ENCODE measurements at places on chromosomes 5 and 9.

DNA sequence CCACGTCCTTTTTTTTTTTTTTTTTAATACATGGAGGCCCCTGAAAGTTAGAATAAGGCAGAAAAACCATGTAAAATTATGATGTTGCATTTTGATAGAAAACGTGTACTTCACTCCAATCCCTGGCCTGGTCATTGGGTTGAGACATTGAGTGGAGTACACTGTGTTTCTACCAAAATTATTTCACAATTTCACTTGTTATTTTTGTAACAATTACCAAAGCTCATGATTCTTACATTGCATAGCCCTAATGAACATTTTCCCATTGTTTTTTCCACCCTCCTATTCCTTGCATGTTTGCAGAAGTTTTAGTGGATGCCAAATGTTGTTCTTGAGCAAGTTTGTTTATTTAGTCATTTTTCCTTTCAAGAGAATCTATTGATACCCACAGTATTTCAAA is 21.9 kb downstream of the MAMDC2 start:
- no peak for DNase-seq

GRCh38 chr9:101711330-101711941 is 27.0 kb downstream of the GRIN3A start:
- no peak for DNase-seq

GRCh38 chr5:67639976-67640375 is 443.4 kb upstream of the CD180 start:
- DNase-seq: no peak

GRCh38 chr5:37575541-37576489 is 196.7 kb downstream of the WDR70 start:
- no peak for DNase-seq

- no peak for DNase-seq
Observed at GRCh38 chr9:93698140-93698908, 121.9 kb downstream of the PHF2 start.

DNA sequence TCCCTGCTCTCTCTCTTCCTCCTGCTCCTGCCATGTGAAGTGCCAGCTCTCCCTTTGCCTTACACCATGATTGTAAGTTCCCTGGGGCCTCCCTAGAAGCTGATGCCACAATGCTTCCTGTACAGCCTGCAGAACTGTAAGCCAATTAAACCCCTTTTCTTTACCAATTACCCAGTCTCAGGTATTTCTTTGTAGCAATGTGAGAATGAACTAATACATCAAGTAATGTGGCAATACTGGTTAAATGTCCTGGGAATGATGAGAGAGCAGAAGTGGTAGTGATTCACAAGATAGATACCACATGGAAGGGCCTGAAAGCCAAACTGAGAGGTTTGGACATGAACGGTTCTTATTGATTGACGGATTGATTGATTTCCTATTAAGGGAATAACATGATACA is 62.6 kb upstream of the IL12B start:
- no peak for DNase-seq

GRCh38 chr9:127574072-127574993 is 37.7 kb upstream of the STXBP1 start:
- DNase-seq: peak; percentile 14

DNA sequence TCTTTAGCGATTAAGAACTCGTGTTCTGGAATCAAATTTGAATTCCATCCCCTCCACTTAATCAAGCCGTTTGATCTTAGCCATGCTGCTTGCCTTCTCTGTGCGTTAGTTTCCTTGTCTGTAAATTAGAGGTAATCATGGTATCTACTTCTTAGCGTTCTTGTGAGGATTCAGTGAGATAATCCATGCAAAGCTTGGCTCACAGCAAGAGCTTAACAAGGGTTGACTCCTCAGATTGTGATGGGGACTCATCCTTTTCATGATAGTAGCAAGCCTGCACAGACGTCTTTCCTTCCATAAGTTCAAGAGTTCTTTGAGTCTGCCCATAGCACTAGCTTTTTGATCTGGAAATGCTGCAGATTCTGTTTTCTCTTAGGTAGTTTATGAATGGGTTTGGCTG is 72.8 kb downstream of the TRIO start:
- no peak for DNase-seq

- no peak for DNase-seq
Observed at GRCh38 chr9:34513567-34514214, 9.1 kb downstream of the ENHO start.

DNA sequence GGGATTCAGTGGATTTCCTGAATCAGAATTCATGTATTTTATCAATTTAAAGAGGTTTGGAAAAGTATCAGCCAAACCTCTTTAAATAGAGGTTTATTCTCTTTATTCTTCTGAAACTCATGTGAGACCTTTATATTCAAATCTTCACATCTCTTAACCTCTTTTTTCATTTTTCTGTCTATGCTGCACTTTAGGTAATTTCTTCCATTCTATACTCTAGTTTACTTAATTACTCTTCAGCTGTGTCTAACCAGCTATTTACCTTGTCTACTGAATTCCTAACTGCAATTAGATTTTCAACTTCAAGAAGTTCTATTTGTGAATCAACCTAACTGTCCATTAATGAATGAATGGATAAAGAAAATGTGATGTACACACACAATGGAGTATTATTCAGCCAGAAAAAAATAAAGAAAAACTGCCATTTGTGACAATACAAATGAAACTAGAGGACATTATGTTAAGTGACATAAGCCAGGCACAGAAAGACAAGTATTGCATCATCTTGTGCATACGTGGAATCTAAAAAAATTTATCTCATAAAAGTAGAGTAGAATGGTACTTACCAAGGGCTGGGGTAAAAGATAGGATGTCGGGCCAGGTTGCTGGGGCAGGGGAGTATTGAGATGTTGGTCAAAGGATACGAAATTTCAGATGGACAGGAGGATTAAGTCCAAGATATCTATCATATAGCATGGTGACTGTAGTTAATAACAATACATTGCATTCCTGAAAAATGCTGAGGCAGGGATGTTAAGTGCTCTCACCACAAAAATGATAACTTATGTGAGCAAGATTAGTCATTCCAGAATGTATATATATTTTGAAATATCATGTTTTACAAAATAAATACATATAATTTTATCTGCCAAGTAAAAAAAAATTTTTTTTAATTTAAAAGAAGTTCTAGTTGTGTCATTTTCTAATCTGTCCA is 129.5 kb upstream of the LRRTM2 start:
- DNase-seq: no peak

DNA sequence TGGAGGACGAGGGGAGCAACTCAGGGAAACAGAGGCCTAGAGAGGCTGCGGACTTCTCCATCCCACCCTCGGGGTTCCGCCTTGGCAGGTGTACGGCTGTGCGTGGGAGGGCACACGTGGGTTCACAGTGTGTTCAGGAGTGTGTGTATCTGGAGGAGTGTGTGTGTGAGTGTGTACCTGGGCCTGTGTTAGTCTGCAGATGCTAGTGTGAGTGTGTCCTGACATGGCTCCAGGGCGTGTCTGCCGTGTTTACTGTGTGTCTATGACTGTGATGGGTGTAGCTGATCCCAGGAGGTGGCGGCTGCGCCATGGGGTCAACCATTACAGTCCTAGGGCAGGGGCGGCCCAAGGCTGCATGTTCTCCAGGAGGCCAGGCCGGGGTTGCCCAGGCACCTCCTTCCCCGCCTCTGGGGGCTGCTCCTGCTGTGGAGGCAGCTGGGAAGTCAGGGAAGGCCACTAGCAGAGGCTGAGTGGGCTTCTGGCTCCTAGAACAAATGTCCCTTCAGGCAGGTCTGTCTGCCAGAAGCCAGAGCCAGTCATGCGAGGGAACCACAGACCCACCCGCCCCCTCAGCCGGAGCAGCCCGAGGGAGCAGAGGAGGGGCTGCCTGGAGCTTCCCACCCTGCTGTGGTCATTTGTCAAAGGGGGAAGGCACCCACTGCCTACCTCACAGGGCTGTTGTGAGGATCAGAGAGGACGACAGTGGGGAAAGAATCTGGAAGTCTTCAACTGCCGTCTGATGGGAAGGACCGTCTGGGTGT is 21.4 kb downstream of the CRB2 start:
- no peak for DNase-seq

- no peak for DNase-seq
Observed at GRCh38 chr9:84819491-84819991, 150.0 kb downstream of the NTRK2 start.

GRCh38 chr5:116527582-116527981 is 47.0 kb downstream of the SEMA6A start:
- DNase-seq: no peak

DNA sequence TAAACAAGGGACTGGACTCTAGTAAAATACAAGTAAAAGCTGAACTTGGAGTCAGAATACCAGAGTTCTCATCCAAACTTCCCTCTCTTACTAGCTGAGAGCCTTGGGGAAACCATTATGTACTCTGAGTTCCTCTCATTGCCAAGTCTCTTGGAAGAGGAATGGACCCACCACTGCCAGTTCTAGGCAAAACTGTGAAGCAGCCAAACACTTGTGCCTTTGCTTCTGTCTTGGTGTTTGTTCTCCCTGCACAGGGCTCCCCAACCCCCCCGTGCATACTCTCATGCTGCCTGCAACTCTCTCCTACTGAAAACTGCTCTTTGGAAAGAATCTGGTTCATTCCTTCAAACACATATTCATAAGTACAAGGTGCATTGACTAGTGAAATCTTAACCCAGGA is 102.6 kb downstream of the PDZD2 start:
- no peak for DNase-seq

- DNase-seq: no peak
Observed at GRCh38 chr5:112289465-112289864, 129.6 kb downstream of the EPB41L4A start.

GRCh38 chr9:72581694-72582093 is 60.3 kb downstream of the TMC1 start:
- DNase-seq: no peak

GRCh38 chr5:131212471-131213021 is 41.8 kb downstream of the LYRM7 start:
- DNase-seq: no peak

- no peak for DNase-seq
Observed at GRCh38 chr5:80722916-80723315, 68.1 kb upstream of the DHFR start.

DNA sequence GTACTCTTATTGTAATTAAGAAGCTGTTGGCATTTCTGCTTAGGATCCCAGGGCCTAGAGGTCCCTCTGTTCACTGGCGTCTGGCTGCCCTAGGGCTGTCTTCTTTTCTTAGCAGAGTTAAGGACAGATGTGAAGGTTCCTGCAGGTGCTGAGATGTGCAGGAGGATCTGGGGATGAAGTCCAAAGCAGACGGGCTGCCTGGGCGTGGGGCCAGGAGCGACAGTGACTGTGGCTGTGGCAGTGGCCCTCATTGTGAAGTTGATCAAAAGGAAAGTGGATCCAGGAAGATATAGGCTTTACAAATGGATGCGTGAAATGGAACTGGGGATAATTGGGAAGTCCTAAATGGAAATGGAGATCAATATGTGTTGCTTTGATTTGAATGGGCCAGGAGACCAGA is 19.1 kb upstream of the SH3PXD2B start:
- DNase-seq: no peak

DNA sequence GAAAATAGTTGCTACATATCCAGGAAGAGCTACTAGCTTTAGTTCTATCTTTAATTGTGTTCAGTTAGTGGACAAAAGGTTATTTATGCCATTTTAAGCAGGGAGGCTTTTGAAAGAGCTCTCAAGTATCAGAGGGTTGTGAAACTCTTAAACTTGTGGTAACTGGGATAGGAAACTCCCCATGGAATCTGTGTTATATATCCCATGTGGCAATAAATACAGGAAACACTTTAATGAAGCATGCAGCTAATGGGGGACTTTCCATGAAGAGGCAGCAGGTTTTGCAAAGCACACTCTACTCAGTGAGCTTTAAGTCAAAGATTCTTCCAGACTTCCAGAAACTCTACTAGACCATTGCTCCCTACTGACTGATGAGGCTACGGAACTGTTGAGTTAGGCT is 805.0 kb upstream of the C9orf72 start:
- no peak for DNase-seq

- no peak for DNase-seq
Observed at GRCh38 chr5:144983101-144983500, 812.4 kb downstream of the KCTD16 start.

- DNase-seq: no peak
Observed at GRCh38 chr5:124844371-124844920, 98.0 kb upstream of the ZNF608 start.

DNA sequence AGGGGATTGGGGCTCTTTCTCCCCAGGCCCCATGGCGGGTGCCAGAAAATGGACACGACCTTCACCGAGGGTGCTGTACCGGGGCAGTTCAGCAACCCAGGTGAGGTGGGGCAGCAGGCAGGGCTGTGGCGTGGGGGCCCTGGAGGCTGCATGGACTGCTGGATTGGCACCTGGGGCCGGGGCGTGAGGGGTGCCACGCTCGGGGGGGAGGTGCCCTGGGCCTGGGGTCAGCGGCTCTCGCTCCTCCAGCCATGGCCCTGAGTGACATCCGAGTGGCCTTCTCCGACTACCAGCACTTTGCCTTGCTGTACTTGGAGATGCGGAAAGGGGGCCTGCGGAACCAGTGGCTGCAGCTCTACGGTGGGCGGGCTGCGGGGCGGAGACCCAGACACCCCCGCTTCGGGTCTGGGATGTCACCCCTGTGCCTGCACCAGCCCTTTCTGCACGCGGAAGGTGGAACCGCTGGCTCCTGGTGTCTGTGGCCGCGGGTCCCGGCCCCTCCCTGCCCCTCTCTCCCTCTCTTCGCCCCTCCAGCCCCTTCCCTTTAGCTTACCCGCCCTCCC is 1.8 kb downstream of the LCNL1 start:
- DNase-seq: no peak

GRCh38 chr5:179780362-179780761 is 13.4 kb upstream of the LTC4S start:
- no peak for DNase-seq

- no peak for DNase-seq
Observed at GRCh38 chr9:12732971-12733370, 39.8 kb downstream of the TYRP1 start.

GRCh38 chr9:14780251-14780650 is 57.7 kb upstream of the CER1 start:
- DNase-seq: no peak

DNA sequence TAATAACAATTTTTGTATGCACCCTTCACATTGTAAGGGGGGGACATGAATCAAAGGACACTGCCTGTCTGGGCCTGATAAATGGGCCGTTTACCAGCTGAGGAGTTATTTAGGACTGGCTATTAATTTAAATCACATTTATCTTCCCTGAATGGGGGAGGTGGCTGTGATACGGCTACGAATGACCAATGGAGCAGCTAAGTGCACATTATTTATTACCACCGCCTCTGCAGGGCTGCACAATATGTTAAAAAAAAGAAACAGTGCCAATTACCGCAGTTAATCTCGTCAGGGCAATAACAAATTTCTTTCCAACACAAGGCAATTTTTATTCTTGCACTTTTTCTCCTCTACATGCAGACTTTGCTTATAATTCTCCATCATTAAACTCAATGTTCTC is 318.4 kb downstream of the IRX2 start:
- no peak for DNase-seq

- DNase-seq: no peak
Observed at GRCh38 chr9:97980479-97980803, 2.7 kb upstream of the ANP32B start.

GRCh38 chr5:179115307-179115706 is 55.1 kb downstream of the ZNF354C start:
- no peak for DNase-seq
